Hindlimb muscle (tissue), 1 donor: ENCODE measurements at places on chromosomes 3 and 15. TPM values are rescaled to one million over a fixed set of nuclear protein-coding genes. Genes with fewer than 3 reads are reported as not detected.
A peak's percentile ranks its signal among the peaks of the same experiment; 100 is the strongest.

DNA sequence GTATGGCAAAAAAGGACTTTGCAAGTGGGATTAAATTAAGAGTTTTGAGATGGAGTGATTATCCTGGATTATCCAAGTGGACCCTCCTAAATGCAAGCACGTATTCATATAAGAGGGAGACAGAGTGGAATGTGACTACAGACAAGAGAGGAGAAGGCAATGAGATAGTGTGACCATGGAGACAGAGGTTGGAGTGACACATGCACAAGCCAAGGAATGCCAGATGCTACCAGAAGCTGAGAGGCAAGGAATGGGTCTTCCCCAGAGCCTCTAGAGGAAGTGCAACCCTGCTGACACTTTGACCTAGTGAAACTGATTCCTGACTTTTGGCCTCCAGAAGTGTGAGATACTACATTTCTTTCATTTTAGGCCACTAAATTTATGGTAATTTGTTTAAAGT, 117.2 kb downstream of the UACA start:
- no peak for DNase-seq

DNA sequence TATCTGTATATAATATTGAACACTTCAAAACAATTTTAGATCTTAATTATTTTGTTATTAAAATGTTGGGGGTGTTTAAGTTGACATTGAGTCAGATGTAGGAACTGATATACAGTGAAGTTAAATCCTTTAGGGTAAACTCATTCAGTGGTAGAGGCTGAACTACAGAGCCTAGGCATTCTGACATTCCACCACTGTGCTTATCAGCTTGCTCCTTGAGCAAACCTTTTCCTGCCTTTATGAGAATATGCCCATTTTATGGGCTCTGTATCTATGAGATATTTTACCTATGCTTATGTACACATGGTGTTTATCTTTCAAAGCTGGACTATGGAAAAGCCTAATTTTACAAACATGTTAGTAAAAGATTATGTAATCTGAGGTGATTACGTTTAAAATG, 407.5 kb downstream of the ZBTB20 start:
- DNase-seq, result no peak

NPHP3 gene
- polyA plus RNA-seq, result 36.1 TPM

- DNase-seq, result no peak
Observed at GRCh38 chr15:66778314-66778665, 76.3 kb downstream of the SMAD6 start.

DNA sequence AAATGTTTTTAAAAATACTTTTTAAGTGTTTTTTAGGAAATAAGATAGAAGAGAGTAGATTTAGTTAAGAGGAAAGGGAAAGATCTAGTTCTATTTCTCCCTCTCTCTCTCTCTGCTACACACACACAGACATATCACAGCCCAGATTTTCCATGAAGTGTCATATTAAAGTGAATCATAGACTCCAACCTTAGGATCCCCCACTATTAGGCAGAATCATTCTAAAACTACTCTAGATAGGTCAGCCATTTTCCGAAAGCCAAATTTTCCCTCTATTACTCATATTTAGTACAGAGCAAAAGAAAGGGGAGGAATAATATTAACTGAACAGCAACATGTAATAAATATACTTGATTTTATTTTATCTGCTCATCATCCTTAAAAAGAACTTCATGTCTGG, 45.1 kb upstream of the RSL24D1 start:
- DNase-seq, result no peak

TEX55 gene
- not detected for polyA plus RNA-seq

DNA sequence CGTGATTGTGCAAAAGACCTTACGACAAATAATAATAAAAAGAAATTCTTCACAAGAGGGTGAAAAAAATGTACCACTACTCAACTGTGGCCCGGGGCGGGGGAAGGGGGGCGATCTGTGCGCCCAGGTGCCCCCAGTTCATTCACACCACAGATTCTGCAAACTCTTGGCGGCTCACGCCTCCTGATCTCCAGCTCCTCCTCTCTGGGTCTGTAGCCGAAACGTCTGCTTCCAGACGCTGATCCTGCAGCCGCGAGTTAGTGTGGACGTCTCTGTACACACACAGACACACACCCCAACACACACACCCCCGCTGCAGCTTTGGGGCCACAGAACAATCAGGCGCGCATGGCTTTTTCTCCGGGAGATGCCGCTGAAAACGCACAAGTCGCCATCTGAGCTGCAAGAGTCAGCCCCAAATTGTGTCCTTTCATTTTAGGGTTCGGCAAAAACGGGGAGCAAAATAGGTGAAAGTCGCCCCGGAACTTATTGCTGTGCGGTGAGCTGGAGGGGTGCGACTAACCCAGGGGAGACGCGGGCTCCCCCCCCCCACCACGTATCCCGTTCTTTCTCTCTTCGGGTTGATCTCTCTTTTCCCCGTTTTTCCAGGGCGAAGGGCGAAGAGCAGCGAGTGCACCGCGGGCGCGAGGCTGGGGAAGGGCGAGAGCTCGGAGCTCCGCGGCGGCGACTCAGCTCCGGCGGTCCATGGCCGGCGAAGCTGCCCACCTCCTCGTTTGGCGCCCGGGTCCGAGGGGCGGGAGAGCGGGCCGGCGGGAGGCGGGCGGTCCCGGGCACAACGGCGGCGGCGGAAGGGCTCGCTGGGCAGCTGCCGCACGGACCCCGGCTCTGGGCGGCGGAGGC, 505 bp upstream of the WNT5A start:
- peak; percentile 68 for DNase-seq

GRCh38 chr3:39254806-39255449, 24.9 kb downstream of the CX3CR1 start:
- no peak for DNase-seq

DNA sequence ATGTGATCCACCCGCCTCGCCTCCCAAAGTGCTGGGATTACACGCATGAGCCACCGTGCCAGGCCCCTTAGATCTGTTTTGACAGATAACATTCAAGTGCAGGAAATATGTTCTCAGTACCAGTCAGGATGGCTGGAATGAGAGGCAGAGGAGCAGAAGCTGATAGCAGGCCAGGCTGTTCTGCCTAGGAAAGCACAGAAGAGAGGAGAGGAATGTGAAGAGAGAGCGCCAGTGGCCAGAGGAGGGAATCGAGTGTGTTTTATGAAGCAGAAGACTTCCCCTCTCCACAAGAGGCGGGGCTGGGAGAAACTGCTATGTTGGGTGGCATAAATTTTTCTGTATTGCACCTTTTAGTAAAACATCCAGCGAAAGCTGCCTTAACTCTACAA, 32.0 kb upstream of the RYK start:
- DNase-seq, result no peak

DNA sequence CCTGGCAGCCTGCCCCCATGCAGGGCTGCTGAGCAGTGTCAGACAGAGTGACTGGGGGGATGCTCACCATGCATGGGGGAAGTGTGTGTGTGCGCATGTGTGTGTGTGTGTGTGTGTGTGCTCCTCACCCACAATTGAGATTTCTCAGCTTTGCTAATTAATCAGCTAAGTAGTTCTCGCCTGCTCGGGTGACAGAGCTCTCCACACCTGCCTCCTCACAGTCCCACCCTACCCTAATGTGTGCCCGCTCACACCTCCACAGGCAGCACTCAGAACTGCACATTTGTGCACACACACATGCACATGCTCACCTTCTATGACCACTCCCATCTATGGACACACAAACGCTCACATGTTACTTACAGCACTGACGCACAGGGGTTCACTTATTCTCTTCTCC, 37.3 kb downstream of the CACNA2D2 start:
- no peak for DNase-seq

DNA sequence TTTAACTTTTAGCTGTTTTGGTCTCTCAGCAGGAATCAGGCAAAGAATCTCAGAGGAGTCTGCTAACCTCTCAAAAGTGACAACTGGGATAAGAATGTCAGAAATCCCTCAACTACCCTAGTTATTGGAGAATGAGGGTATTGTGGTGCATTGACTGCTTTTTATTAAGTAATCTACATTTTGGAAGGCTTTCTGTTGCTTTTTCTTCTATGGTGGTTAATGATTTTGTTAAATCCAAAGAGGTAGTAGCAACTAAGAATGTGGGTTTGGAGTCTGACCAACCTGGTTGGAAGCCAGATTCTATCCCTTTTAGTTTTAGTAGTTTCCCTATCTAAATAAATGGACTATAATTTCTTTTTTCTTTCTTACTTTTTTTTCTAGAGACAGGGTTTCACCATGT, 94.7 kb upstream of the RNF7 start:
- DNase-seq, result no peak

- peak; percentile 42 for DNase-seq
Observed at GRCh38 chr3:107662124-107662507, 139.4 kb downstream of the BBX start.

GRCh38 chr3:61665987-61666386, 104.6 kb downstream of the PTPRG start:
- DNase-seq, result no peak

DNA sequence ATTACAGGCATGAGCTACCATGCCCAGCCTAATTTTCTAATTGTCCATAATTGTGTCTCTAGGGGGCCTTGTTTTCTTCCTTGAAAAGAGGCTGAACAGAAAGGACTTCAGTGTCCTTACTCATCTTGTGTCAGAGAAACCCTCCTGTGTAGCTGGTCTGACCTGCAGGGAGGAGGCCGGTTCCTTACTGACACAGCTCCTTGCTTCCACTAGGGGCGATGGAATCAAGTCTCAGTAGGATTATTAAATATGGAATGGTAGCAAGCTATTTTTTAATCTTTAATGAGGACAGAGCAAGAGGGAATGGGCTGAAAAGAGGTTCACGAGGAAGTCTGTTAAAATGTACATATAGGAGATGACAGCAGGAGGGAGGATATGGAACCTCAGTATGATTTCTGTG, 8.6 kb downstream of the LPCAT4 start:
- no peak for DNase-seq

DNA sequence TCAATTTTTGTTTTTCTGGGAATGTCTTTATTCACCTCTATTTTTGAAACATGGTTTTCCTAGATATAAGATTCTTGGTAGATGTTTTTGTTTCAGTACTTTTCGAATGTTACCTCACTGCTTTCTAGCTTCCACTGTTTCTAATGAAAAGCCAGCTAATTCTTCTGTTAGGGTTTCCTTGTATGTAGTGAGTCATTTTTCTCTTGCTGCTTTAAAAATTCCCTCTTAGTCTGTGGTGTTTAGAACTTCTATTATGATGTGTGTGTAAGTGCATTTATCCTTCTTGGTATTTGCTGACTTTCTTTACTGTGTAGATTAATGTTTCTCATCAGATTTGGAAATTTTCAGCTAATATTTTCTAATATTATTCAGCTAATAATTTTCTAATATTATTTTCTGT, 151.1 kb upstream of the OSTN start:
- no peak for DNase-seq

DNA sequence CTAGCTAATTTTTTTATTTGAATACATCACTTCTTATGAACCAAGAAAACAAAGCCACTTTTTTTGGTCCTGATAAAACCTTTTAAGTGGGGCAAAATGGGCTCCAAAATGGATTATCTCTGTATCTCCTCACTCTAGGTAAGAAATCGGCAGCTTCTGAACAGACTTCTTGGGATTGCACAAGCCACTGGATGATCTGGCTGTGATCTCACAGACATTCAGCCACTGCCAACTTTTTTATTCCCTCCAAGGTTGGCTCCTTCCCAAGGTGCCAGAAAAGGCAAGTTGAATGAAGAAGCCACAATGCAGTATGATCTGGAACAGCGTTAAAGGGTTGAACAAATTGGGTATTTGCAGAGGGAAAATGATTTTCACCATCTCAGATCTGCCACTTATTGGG, 73.2 kb downstream of the PRICKLE2 start:
- no peak for DNase-seq

GRCh38 chr3:94946683-94947082, 883.8 kb downstream of the NSUN3 start:
- DNase-seq, result no peak

GRCh38 chr15:101805605-101806345, 2.5 kb downstream of the OR4F6 start:
- no peak for DNase-seq

- DNase-seq, result no peak
Observed at GRCh38 chr3:98600412-98601095, 7.1 kb upstream of the CPOX start.

- DNase-seq, result no peak
Observed at GRCh38 chr3:45367453-45367871, 20.9 kb upstream of the LARS2 start.

DNA sequence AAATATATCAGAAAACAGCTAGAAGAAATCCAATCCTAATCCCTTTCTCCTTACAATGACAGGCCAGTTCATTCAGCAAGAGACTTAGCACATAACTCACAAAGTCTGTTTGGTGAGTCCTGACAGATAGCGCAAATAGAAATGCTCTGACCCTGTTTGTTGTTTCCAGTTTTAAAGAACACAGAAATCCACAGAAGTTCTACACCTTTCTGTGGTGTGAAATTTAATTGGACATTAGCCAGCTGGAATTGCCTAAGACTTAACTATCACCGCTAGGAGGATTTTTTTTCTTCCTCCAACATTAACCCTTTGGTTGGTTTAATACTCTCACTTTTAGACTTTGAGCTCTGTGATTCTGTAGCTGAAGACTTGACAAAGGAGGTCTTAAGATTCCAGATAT, 30.8 kb downstream of the HDC start:
- no peak for DNase-seq

GRCh38 chr15:88913017-88913849, at the start of gene MFGE8:
MFGE8 (minus strand) TSS chr15:88913379; CDS start chr15:88913319, 60 bp downstream.
- peak; percentile 76 for DNase-seq

POLQ gene
- 2.6 TPM for polyA plus RNA-seq
